Astrocyte (in vitro differentiated cells and primary cell): ENCODE measurements at places on chromosomes 4 and X. TPM values are rescaled to one million over a fixed set of nuclear protein-coding genes. Genes with fewer than 3 reads are reported as not detected.

Gene FOXO4
- 13.7 and 15.0 TPM in 2 replicates for total RNA-seq

Gene NUDT6
- total RNA-seq = 4.0 TPM in 2 replicates

Gene RRH
- 0.25 TPM in 1 of 2 replicates, not detected in the other for total RNA-seq

Gene SYTL5
- 8.4 TPM in 2 replicates for total RNA-seq

DNA sequence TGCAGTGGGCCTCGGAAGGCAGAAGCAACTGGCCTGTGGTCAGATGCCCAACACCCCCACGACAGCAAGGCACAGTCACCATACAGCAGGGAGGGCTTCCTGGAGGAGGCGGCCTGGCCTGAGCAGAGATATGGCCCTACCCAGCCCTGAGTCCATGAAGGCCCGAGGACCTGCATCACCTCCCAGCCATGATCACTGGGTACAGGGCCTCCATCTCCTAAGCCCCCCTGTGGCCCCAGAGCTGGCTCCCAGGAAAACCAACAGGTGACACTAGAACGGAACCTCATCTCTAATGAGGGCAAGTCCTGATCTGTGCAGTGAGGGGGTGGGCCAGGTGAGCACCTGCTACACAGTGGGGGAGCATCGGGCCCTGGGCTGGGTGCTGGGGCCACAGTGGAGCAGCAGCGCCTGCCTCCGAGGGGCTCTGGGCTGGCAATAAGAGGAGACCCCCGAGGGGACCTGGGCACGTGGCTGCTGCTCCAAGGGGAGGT lies 26.2 kb upstream of the MXD4 start:
- no peak for DNase-seq

DNA sequence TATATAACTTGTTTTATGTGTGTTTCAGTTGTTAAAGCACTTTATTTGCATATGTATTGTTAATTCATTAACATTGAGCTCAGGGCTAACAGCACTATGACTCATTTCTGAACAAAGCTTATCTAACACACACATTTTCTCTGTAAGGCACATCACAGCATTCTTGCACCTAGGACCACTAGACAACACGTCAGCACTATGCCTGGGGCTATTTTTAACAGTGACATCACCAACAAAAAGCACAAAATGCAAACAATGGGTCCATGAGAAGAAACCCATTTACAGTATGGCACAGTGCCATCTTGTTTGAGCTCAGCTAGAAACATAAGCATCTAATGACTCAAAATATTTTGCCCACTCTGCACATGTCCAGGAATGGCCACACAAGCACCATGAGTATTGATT lies 124.4 kb downstream of the RELL1 start:
- DNase-seq = peak; percentile 91

Gene EGFL6
- 0.18 TPM in 1 of 2 replicates, not detected in the other for total RNA-seq

DNA sequence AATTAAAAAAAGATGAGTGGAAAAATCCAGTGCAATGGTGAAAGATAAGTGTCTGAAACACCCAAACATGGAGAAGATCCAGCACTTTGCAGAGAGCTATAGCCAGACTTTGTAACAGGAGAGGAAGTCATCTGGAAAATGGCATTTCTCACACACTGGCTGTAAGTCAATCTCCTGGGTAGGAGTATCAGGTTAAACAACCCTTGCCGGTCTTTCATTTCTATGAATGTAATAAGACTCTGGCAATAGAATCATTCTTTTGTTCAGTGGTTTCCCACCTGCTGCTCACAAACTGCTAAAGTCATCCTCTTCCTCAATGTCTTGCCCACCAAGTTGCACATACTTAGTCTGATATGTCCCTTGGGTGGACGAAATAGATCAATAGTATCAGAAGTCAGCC lies 94.0 kb upstream of the ATP8A1 start:
- DNase-seq = no peak

- DNase-seq = no peak
Observed at GRCh38 chr4:182770259-182770995, 146.8 kb downstream of the DCTD start.

Gene ARSJ
- total RNA-seq = 60.1 and 66.5 TPM in 2 replicates

Gene TMEM156
- 0.59 and 1.1 TPM in 2 replicates for total RNA-seq

Gene PAGE1
- total RNA-seq = not detected in 2 replicates

Gene SMIM10
- total RNA-seq = 1.2 and 1.3 TPM in 2 replicates

GRCh38 chrX:37815366-37815765 lies 32.0 kb downstream of the DYNLT3 start:
- no peak for DNase-seq

GRCh38 chr4:146232131-146232722 lies 17.9 kb downstream of the REELD1 start:
- DNase-seq = no peak

DNA sequence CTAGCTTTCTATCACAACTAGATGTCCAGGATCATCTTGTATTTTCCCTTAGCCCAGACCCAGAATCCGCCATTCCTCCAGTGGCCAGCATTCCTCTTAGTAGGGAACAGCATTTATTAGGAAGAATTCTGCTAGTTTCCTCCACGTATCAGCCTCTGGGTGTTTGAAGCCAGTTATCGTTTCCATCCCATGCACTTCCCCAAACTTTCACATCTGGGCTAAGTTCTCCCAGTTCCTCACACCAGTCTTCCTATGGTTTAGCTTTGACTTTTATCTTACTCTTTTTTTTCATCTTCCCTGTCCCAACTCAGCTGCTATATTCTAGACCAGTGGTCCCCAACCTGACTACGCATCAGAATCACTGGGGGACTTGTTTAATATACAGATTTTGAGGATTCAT lies 53.5 kb upstream of the PRSS48 start:
- no peak for DNase-seq

GRCh38 chr4:184824776-184825084 lies 1.0 kb downstream of the ACSL1 start:
- DNase-seq = no peak

DNA sequence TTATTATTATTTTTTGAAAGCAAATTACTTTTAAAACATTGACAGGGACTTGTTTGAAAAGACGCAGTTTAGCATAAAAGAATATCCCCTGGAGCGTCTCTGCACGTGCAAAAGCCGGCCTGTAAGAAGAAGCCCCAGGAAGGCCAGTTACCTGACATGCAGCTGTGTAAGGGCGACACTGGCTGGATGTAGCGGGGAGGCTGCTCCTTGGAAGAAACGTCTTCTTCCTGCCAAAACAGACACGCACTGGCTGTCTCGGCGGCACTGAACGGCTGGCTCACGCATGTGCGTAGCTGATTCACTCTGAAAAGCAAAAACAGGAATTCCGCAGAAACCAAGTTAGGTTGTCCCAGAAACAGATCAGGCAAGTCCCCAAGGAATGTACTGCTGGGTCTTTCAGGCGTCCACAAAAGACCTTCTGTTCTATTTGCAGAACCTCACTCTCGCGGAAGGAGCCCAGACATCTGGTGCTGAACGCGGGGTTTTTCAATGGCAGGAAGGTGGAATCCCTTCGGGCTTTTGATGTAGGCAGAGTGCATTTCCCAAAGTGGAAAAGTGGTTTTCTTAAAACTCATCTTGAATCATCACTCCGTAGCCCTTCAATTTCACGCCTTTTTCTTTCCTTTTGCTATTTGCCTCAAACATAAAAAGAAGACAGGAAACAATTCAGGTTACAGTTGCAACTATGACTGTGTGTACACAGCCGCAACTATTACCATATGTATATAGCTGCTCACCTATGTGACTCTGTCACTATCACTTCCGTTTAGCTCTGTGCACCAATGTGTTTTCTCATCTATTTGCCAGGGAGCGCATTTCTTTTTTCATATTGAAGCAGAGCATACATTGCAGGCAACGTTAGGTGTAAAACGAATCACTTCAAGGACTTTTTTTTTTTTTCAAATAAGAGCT lies 38.1 kb upstream of the ARSH start:
- peak; percentile 70 for DNase-seq

DNA sequence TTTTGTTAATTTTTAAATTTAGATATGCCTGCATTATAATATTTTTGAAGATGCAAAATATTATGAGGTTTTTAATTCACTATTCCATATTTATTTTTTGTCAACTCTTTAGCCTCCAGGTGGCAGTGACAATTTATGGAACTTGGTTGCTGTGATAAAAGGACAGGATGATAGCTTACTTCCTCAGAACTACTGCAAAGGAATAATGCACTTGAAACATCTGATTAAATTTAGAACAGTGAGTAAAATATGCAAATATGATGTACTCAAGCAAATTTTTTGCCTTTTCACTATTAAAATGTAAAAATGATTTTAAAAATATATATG lies 45.1 kb downstream of the SPATA4 start:
- DNase-seq = peak; percentile 17

DNA sequence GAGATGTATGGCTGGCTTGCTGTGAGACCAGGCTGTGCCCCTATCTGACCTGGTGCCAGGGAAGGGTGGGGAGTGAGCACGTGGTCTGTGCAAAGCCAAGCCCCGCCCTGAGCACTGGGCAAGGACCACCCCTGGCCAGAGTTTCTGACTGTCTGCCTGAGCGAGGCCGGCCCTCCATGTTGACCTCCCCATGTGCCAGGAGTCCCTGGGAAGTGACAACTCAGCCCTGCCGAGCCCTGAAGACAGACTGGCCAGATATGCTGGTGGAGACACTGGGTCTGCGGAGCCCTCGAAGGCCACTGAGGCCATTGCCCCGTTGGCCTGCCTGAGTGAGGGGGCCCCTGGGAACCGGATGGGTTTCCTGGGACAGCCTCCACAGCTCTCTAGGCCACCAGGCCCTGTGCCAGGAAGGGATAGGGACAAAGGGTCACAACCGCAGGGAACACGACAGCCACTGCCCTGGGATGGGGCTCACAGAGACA lies 7.1 kb upstream of the BGN start:
- no peak for DNase-seq

- DNase-seq = peak; percentile 21
Observed at GRCh38 chr4:158428242-158428641, 93.4 kb upstream of the RXFP1 start.

- no peak for DNase-seq
Observed at GRCh38 chrX:145393702-145394235, 146.5 kb downstream of the SPANXN1 start.

DNA sequence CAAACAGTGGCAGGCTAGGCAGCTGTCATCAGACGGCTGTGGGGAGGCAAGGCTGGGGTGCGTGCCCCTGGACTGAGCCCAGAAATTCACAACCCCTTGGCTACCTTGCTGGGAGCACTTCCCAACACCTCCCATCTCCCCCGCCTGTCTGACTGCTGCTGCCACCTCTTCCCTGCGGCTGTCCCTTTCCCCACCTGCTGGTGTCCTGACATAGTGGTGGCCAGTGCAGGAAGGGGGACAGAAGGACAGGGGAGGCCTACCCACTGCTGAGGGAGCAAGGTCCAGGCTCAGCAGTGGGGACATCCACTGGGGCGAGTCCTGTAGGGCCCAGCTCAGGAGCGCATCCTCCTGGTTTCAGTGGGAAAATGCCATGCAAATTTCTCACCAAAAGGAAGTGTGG lies 3.4 kb downstream of the ABCD1 start:
- DNase-seq = no peak

DNA sequence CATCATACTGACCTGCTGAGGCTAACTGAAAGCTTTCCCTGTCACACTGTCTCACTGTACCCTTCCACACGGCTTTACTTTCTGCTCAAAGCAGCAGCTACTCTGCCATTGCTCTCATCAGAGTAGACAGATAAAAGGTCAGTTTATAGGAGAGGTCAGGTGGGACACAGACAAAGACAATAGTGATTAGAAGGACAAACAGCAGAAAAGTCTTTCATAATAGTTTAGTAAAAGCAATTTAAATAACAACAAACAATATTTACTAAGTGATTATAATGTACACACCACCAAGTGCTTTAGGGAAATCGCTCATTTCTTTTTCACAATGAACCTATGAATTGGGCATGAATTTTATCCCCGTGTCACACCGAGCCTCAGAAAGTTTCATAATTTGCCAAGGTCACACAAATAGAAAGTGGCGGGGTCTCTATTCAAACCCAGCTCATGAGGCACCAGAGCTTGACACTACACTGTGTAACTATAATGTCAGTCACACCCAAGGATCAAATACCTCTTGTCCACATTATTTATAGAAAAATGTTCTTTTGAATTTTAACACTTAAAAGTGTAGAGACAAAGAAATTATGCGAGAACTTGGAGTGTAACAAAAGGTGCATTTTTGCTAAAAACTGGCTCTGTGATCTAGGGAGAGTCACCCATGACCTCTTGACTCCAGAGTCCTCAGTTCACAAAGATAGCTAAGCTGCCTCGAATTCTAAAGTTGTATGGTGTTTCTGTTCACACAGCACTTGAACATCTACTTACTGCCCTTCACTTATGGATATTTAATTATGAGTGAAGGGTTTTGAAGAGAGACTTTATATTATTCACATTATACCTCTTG lies 24.5 kb upstream of the SORBS2 start:
- DNase-seq = no peak

GRCh38 chrX:109384699-109385098 lies 97.2 kb downstream of the GUCY2F start:
- no peak for DNase-seq

- peak; percentile 42 for DNase-seq
Observed at GRCh38 chr4:30714408-30715031, 5.6 kb upstream of the PCDH7 start.

DNA sequence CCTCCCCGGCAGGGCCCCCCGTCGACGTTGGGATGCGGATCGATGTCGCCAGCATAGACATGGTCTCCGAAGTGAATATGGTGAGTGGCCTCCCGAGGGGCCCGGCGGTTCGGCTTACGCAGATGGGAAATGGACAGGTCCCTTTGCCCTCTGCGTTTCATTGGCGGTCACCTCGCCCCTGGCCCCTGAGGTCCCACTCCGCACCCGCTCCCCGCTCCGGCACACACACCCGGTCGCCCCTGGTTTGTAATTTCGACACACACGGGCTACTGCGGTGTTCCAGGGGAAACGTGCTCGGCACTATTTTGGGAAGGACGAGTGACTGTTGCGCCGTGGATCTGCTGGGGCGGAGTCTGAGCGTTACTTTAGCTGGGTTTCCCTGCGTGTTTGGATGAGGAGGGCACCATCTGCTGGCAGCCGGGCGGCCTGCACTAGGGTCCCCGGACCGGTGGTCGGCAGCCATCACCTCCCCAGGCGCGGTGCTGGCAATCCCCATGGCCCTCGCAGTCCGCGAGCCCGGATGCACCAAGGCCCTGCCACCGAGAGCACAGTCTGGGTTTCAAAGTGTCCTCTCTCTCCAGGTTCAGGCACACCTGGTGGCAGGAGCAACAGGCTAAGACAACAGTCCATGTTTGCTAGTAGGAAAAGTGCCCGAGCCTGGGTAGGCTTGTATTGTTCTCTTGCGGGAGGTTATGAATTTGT lies 1.2 kb downstream of the GABRB1 start:
- DNase-seq = peak; percentile 45

GRCh38 chrX:38847206-38847902 lies 46.1 kb downstream of the MID1IP1 start:
- no peak for DNase-seq

Gene IQCM
- 0.11 and 0.14 TPM in 2 replicates for total RNA-seq

- no peak for DNase-seq
Observed at GRCh38 chrX:30935985-30936384, 46.9 kb upstream of the TAB3 start.

DNA sequence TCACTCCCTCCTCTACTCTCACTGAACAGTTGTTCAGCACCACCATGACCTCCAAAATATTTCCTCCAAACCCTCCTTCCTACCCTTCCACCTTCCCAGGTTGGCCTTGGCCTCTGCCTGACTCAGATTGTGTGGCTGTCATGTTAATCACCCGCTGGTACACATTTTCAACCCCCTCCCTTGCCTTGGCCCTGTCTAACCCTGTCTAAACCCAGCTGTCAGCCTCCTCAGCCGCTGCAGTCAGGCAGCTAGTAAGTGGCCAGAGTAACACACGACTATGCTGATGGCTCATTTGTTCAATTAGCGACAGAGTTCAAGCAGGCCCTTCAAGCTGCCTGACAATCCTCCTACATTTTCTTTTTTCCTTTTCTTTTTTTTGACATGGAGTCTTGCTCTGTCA lies 18.0 kb downstream of the ING2 start:
- no peak for DNase-seq

Gene PRKG2
- 0.23 and 0.29 TPM in 2 replicates for total RNA-seq

GRCh38 chr4:102598762-102599374 lies 97.7 kb downstream of the NFKB1 start:
- peak; percentile 26 for DNase-seq

Gene MEPE
- total RNA-seq = not detected in 2 replicates

Gene TCP11X1
- not detected in 2 replicates for total RNA-seq
